Stimulated activated CD8-positive, alpha-beta memory T cell treated with anti-CD3 and anti-CD28 coated beads, Interleukin-2, amount 100 ng/mL, for 1 hour (primary cell): ENCODE measurements at places on chromosomes 5 and 9.
A peak's percentile ranks its signal among the peaks of the same experiment; 100 is the strongest.

DNA sequence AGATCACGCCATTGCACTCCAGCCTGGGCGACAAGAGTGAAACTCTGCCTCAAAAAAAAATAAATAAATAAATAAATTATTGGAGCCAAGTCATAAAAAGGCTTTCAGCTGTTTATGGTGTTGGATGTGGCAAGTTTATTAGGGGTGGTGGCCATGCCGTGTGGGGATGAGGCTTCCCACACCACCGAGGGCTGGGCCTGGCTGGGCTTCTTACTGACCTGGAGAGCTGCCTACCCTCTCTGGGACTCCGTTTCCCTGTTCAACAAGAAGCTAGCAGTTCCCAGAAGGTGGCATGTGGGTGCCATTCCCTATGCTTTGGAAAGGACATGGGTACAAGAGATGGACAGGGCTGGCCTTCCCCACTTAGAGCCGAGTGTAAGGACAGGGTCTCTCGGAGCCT, 22.6 kb downstream of the GPRIN1 start:
- DNase-seq = no peak

DNA sequence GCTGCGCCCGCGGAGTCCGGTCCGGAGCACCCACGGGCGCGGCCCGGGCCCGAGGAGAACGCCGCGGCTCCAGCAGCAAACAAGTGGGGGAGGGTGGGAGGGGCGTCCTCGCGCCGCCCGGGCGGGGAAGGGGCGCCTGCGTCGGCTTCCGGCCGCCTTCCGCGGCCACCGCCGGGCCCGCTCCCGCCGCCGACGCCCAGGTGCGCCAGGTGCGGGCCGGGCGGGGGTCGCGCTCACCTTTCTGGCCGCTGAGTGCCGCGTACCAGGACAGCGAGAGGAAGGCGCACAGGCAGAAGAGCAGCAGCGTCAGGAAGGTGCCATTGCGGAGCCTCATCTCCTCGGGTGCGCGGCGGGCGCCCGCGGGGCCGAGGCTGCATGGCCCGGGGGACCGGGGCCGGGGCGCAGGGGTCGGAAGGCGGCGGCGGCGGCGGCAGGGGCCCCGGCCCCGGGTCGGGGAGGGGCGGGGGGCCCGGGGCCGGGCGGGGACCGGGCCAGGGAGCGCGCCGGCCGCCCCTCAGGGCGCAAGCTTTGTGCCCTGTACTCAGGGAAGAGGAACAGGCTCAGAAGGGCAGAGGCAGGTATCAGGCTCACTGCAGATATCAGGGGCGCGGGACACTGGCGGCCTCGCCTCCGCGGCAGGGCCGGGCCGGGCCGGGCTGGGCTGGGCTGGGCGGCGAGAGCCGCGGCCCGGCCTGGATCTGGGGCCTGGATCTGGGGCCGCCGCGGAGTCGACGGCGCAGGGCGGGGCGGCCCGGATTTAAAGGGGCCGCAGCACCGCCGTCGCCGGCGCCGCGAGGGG, at the start of gene MGAT4B:
Gene MGAT4B, minus strand, starts transcription at position 617 of the 799 bp plus-strand sequence. Its CDS starts 283 bp downstream, at position 334.
- no peak for DNase-seq

- DNase-seq = no peak
Observed at GRCh38 chr9:90009447-90009846, 404.6 kb downstream of the GADD45G start.

DNA sequence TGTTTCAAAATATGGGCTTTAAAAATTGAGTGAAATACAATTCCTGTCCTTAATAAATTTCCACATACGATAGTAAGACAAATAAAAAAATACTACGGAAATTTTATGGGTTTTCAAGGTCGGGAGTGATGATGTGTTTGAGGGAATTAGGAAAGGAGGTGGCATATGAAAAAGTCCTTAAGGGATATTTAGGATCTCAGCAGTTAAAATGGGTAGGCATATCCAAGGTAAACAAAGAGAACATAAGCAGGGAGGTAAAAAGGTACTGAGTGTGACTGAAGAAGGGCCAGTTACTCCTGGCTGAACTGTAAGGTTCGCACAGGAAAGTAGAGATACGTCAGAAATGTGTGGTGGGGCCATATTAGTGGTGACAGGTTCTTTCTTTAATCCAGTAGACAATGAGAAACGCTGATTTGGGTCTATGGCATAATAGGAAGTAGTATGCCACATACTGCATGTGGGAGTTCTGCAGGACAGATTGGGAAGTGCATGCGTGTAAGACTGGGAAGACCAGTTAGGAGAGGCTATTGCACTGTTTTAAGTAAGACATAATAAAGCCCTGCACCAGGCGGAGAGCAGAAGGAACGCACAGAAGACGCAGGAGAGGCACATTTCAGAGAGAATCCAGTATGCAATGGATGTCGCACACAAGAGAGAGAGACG, 937 bp upstream of the HMGCR start:
- DNase-seq = no peak

DNA sequence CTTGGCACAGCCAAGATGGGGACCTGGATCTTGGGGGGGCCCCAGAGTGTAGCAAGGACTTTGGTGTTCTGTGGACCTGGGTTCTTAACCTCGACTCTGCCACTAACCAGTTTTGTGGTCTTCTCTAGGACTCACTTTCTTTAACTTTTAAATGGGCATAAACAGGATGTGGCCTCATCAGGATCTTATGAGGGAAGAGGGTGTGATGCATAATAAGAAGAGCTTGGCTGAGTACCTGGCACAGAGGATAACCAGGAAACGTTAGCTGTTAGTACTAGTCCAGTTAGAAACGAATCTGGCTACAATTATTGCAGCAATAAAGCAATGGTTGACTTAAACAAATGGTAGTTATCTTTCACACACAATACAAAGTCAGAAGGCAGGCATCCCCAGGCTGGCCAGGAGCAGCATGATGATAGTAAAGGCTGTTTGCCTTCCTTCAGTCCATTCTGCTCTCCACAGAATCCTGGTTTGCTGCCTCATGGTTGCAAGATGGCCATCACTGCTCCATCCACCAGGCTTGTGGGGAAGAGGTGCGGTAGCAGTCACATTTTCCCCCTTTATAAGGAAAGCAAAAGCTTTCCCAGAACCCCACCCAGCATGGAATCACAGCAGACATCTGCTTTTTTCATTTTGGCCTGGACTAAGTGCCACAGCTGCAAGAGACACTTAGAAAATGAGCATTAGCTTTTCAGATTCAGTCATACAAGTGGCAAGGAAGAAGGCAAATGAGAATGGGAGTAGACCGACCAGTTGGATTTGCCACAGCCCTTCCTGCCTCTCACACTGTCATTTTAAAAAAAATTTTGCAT, 225.0 kb downstream of the AOPEP start:
- no peak for DNase-seq

DNA sequence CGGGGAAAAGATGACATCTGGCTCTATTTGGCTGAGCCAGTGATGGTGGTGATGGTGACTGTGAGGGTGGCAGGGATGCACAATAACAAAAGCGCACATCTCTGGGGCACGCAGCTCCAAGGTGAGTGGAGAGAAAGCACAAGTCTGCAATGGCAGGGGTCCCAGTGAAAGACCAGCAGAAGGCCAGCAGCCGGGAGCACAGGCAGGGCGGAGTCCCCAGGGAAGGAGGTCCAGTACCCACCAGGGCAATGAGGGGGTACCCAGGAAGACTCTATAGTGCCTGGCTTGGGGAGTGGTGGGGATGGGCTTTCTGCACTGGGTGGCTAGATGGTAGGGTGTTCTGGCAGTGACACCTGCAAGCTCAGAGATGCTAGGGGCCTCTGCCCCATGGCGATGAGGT, 69.4 kb downstream of the AK8 start:
- DNase-seq = no peak

DNA sequence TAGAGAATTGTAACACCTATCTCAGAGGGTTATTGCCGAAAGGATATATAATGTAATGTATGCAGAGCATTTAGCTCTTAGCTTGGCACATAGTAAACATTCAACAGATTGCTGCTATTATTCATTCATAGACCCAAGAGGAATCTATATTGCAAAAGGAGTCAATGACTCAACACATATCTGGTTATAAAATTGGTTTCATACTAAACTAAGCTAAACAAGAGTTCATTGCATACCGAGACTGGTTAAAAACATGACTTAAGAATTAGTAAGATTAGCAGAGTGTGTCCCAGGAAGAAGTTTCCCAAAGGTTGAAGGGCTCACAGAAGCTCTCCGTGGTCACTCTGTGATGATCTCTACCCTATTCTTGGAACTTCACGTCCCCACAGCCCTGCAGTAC, 339.6 kb upstream of the CCNH start:
- DNase-seq = no peak

DNA sequence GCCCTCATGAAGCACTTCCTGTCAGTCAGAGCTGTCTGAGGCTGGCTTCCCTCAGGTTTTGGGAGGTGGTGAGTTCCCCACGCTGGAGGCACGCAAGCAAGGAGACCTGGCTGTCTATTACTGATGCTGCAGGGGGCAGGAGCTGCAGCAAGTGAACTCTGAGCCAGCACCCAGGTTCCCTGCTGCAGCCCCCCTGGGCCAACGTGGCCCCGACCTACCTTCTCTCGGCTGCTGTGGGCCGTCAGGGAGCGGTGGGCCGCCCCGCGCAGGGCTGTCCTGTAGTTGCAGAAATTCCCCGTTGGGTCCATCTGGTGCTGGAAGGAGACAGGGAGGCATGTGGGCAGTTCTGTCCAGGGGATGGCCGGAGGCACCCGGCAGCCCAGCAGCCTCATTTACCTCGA, 46.8 kb upstream of the RNF130 start:
- DNase-seq = no peak

DNA sequence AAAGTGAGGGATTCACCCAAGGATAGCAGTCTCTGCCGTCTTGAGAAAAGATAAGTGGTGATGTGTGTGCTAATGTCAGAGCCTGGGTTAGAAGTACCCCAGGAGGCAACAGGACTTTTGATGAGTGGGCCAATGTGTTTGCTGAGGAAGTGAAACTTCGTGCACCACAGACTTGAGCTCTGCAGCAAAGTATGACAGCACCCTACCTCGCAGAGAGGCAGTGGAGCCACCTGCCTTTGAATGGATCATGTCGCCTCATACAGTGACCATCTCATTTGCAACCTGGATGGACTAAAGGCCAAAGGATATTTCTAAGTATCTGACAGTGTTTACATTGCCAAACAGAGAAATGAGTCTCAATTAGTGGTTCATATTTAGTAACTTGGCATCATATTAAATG, 593.9 kb upstream of the GRAMD2B start:
- no peak for DNase-seq

DNA sequence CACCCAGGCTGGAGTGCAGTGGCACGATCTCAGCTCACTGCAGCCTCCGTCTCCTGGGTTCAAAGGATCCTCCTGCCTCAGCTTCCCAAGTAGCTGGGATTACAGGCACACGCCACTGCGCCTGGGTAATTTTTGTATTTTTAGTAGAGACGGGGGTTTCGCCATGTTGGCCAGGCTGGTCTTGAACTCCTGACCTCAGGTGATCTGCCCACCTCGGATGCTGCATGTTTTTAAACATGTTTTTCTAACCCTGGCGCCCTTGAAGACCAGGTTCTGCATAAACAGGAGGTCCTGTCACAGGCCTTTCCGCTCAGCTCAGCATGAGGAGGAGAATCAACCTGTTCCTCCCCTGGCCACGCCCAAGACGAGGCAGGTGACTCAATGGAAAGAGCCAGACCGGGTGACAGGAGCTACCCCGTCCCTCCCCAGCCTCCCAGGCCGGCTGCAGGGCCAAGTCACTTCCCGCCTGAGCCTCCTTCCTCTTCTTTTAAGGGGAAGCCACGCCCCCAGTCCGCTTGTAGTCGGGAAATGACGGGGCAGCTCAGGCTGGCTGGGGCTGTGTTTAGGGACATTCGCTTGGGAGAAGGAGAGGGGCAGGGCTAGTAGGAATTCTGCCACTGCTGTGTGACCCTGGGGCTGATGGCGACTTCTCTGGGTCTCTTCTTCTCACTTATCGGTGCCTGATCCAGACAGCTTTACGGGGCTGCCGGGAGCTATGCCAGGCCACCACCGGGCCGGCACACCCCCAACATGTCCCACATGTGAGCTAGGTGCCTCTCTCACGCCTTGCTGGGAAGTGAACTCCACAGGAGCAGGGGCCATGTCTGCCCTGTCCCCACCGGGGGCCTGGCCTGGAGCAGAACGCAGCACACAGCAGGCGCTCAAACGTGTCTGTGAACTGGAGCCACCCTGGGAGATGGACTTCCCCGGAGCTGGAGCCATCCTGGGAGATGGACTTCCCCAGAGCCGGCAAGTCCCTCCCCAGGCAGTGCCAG, 6.1 kb downstream of the NOTCH1 start:
- peak; percentile 85 for DNase-seq

DNA sequence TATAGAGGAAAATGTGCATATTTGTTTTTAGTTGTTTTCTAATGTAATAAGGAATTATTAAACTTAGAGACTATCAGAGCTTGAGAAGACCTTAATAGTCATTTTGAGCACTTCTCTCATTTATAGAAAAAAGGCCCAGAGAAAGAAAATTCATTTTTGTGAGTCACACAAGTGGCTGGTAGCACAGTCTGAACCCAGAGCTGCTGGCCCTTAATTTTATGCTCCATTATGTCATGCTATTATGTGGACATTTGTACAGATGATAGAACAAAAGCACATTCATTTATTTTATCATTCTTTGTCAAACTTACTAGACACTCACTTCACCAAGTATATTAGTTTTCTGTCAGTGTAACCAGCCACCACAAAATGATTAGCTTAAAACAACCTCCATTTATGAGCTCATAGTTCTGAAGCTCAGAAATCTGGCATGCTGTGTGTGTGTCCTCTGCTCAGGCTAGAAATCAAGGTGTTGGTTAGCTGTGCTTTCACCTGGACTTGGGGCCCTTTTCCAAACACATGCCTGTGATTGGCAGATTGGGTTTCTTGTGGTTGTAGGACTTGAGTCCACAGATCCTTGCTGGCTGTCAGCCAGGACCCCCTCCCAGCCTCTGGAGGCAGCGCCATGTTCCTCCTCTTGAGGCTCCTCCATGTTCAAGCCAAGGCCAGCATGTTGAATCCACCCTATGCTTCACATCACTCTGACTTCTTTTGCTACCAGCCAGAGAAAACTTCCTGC, 188.9 kb downstream of the ARHGAP26 start:
- no peak for DNase-seq

DNA sequence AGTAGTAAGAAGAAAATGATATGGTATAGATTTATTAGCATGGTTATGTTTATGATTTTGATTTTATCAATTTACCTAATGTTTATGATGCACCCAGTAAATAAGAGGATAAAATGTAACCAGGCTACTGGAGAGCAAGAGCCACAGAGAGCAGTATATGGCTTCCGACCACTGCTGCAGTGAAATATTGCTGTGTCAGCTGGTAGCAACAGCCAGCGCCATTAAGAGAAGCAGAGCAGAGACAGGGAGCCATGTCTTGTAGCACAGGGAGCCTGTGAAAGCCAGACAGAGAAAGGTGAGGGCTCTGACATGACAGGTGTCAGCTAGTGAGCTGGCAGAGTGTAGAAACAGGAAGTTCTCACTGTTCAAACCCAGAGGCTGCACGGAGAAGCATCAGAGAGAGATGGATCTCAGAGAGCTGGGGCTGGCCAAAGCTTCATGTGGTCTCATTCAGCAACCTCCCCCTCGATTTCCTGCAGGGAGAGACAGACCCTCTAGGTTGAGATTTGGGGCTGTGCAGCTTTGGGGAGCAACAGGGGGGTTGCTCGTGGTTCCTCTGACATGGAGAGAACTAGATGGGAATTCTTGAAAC, 202.1 kb downstream of the MED10 start:
- no peak for DNase-seq

- no peak for DNase-seq
Observed at GRCh38 chr5:65750938-65751337, 28.9 kb downstream of the NLN start.

- no peak for DNase-seq
Observed at GRCh38 chr9:21801683-21802417, 586 bp upstream of the MTAP start.

- no peak for DNase-seq
Observed at GRCh38 chr5:148619484-148619883, 34.8 kb downstream of the HTR4 start.
